Left cardiac atrium (tissue), 4 donors: ENCODE measurements at places on chromosomes 6 and 20. TPM values are rescaled to one million over a fixed set of nuclear protein-coding genes. Genes with fewer than 3 reads are reported as not detected.

- no peak for DNase-seq
Observed at GRCh38 chr20:39857835-39858234, 831.2 kb downstream of the MAFB start.

TNNC2 gene
- not detected for total RNA-seq

B3GALT4 gene
- 7.5 TPM for total RNA-seq

CST2 gene
- not detected for total RNA-seq

RAB32 gene
- total RNA-seq, result 12.5 TPM

CRISP3 gene
- total RNA-seq, result not detected

PRSS35 gene
- 2.5 TPM for total RNA-seq

SCUBE3 gene
- 0.44 TPM for total RNA-seq

- no peak for DNase-seq
Observed at GRCh38 chr6:35026434-35027222, 114.5 kb downstream of the TCP11 start.

FILIP1 gene
- total RNA-seq, result 86.3 TPM

- DNase-seq, result no peak
Observed at GRCh38 chr6:35411066-35411465, 41.1 kb upstream of the FANCE start.
